ENCODE measurements at places on chromosomes 13 and 19.

- no peak for DNase-seq
These were observed 15.0 kb downstream of the BICRA start for GRCh38 chr19:47623921-47624391.

GRCh38 chr13:44498969-44499368, 77.2 kb downstream of the TSC22D1 start:
- DNase-seq, result no peak

DNA sequence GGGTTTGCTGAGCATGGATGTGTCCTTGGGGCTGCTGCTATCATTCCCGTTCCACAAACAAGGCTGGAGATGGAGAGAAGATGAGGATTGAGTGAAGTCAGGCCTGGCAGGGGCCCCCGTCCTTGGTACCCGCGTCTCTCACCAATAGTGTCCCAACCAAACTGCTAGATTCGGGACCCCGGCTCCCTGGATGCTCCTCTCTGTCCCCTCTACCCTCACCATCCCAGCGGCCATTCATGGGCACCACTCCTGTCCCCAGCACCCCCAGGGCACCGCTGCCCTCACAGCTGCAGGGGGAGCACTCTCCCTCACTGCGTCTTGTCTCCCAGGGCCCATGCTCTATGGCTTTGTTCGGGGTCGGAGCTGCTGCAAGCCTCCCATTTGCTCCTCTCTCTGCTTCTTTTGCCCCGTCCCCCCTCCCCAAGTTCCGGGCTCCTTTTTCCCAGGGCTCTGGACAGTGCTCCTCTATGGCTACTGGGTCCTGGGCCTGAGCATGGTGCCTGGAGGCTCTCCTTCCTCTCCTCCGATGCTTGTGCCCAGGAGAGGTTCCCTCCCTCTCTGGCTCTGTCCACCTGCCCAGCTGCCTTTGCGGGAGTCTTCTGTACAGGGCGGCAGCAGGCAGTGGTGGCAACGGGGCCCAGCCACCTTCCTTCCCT, 219.5 kb downstream of the TEX29 start:
- DNase-seq, result no peak

GRCh38 chr13:43389983-43390382, 366.6 kb downstream of the DNAJC15 start:
- DNase-seq, result peak; percentile 34

- no peak for DNase-seq
These were observed 16.1 kb downstream of the ERFL start for GRCh38 chr19:41911889-41912731.

DNA sequence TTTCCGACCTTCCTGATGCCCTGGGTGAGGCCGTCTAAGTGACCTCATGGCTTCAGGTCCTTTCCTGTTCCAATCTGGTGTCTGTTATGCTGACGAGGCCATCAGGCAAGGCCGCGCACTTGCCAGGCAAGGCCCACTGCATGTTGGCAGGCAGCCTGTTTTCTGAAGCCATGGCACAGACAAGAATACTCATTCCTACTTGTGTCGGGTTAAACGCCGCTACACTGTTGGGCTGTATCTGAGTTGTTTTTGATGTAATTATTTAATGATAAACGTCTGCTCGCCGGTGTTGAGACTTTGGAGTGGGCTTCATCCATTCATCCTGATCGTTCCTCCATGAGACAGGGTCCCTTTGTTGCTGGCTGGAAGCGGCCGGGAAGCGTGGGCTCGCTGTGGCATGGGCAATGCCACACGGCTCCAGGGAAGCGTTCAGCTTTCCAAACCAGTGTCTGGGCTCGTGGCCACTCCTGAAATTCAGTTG, 92.1 kb downstream of the ATP11A start:
- DNase-seq, result no peak
